ENCODE measurements at places on chromosomes 2 and 18.

DNA sequence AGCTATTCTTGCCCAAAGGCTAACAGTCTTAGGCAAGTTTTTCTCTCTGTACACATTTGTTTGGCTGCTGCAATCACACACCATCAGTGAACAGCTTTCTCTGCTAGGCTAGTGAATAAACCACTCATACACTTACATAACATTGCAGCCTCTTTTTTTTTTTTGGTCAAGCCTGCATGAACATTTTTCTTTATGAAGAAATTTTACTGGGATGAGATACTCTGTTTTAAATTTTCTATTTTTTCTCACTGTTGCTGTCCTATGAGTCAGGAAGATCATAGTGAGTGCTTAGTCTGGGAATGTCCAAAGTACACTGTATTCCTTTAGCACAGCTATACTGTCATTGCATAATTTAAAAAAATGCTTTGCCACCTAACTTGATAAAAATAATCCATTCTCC is 58.5 kb downstream of the ROCK1 start:
- no peak for DNase-seq

- DNase-seq = no peak
Measured at GRCh38 chr2:130385709-130386108, 29.9 kb downstream of the PTPN18 start.

GRCh38 chr2:157173740-157174184 is 83.7 kb upstream of the GALNT5 start:
- DNase-seq = no peak

GRCh38 chr18:27685807-27686412 is 491.0 kb downstream of the CDH2 start:
- no peak for DNase-seq

DNA sequence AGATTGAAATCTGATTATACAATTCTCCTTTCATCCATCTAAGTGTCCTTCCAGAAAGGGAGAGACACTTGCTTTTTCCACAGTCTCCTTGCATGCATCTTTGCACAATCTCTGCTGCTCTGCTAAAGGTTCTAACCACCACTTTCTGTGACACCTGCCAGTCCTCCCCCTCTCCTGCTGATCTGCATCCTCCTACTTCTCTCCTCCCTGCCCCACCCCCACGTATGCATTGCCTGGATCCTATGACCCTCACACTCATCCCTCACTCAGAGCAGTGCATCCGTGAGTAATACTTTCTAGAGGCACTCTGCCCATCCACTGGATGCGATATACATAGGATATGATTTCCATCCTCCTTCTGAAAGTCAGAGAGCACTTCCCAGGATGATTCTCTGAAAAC is 27.7 kb upstream of the TRAPPC8 start:
- DNase-seq = no peak

GRCh38 chr2:81445176-81445575 is 1140.6 kb upstream of the LRRTM1 start:
- no peak for DNase-seq
